ENCODE measurements at places on chromosomes 11 and 22.

DNA sequence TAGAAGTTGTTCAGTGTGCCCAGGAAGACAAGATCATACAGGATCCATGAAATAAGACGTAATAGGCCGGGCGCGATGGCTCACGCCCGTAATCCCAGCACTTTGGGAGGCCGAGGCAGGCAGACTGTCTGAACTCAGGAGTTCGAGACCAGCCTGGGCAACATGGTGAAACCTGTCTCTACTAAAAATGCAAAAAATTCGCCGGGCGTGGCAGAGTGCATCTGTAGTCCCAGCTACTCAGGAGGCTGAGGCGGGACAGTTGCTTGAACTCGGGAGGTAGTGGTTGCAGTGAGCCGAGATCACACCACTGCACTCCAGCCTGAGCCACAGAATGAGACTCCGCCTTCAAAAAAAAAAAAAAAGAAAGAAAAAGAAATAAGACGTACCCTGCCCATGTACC, 56.7 kb downstream of the APOL3 start:
- DNase-seq: no peak

DNA sequence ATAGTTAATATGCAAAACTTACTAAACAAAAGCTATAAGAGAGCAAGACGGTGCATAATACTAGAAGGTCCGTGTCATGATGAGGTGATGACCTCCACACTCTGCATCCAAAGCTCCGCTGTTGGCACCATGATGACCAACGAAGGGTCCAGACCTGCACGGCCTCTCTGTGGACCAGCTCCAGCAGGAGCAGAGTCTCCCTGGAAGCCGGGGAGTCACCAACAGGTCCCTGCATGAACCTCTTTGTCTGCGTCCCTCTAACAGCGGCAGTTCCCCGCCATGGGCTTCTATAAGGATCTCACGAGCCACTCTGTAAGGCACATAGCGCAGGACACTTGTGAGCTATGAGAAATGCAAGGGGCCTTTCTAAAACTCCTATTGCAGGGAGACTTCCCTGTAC, 517.3 kb downstream of the BRD1 start:
- DNase-seq: no peak

GRCh38 chr11:4118107-4118506, 23.5 kb downstream of the RRM1 start:
- no peak for DNase-seq

- no peak for DNase-seq
These were observed 5.6 kb downstream of the OVOL1 start for GRCh38 chr11:65792456-65792855.

- DNase-seq: no peak
These were observed 1172.8 kb upstream of the TENM4 start for GRCh38 chr11:80613655-80614054.
